ENCODE measurements at places on chromosomes 4 and X.

DNA sequence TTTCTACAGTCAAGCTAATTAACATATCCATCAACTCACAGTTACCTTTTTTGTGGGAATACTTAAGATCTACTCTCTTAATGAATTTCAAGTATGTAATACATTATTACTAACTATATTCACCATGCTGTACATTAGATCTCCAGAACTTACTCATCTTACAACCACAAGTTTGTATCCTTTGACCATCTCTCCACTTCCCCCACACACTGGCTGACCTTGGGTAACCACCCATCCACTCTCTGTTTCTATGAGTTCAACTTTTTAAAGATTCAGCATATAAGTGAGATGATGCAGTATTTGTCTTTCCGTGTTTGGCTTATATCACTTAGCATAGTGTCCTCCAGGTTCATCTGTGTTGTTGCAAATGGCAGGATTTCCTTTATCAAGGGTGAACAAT, 30.5 kb upstream of the MAGED1 start:
- DNase-seq: no peak

- no peak for DNase-seq
Measured at GRCh38 chrX:145923376-145923775, 105.7 kb downstream of the SLITRK2 start.

DNA sequence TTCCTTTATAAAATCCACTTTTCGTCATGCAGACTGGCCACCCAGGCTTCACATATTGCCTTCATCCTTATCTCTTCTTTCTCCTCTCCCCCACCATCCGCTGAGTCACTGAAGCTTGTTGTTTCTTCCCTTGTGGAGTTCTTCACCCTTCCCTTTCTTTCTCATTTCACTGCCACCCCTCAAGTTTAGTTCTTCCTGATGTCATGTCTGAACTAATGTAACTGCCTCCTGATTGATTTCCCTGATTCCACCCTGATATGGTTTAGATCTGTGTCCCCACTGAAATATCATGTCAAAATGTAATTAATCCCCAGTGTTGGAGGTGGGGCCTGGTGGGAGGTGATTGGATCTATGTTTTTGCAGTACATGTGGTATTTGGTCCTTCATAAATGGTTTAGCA, 151.4 kb downstream of the CPEB2 start:
- DNase-seq: no peak

DNA sequence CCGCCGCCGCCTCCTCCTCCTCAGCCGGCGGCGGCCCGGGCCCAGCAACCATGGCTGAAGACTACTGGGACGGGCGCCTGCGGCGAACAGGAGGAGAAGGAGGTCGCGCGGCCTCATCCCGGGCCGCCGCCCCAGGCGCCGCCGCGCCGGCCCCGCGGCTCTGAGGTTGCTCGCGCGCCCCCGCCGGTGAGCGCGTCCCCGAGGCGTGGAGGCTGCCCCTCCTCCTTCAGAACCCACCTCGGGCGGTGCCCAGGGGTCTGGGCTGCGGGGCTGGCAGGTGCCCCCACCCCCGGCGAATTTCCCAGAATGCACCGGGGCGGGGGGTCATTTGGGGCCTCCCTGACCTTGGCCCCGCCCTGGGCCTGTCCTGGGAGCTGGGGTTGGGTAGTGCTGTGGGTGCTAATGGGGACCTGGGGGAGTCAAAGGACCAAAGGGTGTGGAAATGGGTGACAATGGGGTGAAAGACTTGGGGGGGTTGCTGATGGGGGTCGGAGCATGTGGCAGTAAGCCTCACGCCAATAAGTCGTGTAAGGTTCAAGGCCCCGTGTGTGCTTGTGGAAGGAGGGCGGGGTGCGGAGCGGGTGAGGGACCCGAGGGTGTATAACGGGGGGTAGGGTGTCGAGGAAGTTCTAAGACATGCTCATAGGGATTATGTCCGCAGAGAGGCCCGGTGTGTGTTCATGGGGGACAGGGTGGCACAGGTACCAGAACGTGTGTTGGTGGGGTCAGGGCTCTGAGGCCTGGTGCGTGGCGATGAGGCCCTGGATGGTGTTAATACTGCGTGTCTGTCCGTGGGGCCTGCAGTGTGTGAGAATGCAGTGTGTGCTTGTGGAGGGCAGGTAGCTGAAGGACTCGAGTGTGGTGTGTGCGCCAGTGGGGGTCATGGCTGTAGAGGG, 687 bp downstream of the CDK16 start:
- no peak for DNase-seq

DNA sequence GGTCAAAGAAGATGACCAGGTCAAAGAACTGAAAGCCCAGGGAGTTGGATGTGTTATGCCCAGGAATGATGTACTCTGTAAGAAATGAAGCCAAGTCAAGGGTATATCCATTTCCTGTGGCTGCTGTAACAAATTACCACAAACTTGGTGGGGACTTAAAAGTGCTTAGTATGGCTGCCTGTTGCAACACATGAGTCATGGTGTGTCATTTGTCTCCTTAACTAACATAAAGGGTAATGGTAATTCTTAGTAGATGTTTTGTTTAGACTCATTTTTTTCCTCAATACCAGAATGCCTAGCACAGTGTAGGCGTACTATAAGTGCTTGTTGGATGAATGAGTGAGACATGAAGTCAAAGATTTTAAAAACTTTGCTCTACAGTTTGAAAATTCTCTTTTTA, 45.7 kb downstream of the SYTL5 start:
- no peak for DNase-seq
